ENCODE measurements at places on chromosomes 1 and 21. TPM values are rescaled to one million over a fixed set of nuclear protein-coding genes. Genes with fewer than 3 reads are reported as not detected.

- DNase-seq: no peak
These were observed 78.9 kb downstream of the CD247 start for GRCh38 chr1:167439301-167439988.

DNA sequence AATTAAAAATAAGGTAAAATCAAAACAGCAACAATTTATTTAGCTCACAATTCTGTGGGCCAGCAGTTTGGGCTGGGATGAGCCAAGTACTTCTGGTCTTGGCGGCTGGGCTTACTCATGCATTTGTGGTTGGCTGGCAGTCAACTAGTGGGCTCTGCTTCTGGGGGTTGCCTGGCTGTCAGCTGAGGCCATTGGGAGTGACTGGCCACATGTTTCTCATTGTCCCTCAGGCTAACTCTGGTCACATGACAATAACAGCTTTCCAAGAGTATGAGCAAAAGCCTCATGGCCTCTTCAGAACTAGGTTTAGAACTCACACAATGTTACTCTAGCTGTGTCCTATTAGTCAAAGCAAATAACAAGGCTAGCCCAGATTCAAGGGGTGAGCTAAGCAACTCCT is 15.6 kb upstream of the CHIA start:
- no peak for DNase-seq

The BCL2L15 gene
- total RNA-seq: 0.25 TPM

The SELL gene
- total RNA-seq: 5.5 TPM

DNA sequence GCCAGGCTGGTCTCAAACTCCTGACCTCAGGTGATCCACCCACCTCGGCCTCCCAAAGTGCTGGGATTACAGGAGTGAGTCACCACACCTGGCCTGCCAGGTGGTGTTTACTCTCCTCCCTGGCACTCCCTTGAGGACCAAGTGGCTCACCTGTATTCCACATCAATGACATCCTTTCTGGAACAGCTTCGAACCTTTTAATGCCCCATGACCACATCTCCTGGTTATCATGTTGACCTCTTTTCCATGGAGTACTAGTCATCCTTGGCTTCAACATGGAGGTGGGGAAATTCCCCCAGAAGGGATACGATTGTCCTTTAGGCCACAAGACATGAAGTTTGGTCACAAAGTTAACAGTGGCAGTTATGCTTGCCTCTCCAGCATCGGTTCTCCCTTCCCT is 66.9 kb downstream of the CDC7 start:
- no peak for DNase-seq

DNA sequence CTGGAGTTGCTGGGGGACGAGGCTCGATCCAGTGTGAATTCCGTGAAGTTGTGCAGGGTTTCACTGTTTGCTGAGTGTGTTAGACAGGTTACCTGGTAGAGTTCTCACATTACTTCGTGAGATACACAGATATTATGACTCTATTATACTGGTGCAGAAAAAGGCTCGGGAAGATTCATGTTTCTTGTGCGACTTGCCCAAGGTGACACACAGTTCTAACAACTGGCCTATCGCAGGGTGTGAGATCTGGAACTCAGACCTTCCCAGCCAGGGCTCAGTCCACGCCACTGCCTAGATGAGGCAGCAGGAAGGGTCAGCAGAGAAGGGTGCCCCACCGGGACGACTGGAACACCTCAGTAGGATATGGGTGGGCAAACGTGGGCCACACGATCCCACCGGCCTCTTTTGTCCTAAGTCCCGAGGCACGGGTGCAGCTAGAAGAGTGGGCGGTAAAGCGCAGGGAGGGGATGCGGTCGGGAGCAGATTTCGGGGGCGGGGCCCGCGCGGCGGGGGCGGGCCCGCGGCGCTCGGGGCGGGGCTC is 296 bp upstream of the RNPEP start:
- DNase-seq: peak; percentile 50

The GART gene
- 208 TPM for total RNA-seq

The KIF17 gene
- 2.6 TPM for total RNA-seq

The COL24A1 gene
- total RNA-seq: 0.38 TPM

GRCh38 chr1:248155927-248156326 is 11.0 kb downstream of the OR2M5 start:
- DNase-seq: no peak

- no peak for DNase-seq
These were observed 228.6 kb downstream of the TTLL7 start for GRCh38 chr1:83770319-83770661.

- DNase-seq: no peak
These were observed 3.6 kb downstream of the MEGF6 start for GRCh38 chr1:3607703-3608065.

DNA sequence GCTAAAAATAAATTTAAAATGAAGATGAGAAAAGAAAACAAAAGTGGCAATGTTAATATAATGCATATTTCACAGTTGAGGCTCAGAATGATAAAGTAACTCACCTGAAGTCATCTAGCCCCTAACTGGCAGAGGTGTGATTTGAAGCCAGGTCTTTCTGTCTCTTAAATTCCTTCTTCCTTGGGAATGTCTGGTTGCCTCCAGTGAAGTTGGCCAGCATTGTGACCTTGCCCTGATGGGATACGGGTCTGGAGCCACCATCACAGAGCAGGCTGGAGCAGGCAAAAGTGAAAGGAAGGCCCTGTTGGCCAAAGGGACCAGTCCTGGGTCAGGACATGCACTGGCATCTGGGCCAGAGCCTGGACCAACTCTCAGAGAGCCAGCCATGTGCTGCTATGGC is 111.7 kb downstream of the EPHB2 start:
- no peak for DNase-seq

- no peak for DNase-seq
These were observed 7.0 kb downstream of the HSPG2 start for GRCh38 chr1:21930080-21930571.

DNA sequence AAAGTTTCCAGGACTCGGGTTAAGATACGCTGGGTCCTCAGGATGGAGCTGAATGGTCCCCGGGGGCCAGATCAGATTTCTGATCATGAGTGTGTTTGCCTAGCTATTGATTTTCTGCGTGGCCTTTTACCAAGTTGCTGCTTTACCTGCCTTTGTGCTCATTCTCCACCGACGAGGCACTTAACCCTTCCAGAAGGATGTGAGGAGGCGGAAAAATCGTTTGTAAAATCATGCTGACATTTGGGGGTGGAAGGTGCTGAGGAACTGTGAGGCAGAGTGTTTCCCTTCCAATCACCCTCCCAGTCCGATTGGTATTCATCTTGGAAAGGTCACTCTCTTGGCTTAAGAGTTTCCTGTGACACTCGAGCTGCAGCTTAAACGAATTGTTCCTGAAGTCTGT is 337.1 kb upstream of the KAZN start:
- no peak for DNase-seq

- DNase-seq: no peak
These were observed 48.1 kb upstream of the B3GALT2 start for GRCh38 chr1:193234530-193234929.

DNA sequence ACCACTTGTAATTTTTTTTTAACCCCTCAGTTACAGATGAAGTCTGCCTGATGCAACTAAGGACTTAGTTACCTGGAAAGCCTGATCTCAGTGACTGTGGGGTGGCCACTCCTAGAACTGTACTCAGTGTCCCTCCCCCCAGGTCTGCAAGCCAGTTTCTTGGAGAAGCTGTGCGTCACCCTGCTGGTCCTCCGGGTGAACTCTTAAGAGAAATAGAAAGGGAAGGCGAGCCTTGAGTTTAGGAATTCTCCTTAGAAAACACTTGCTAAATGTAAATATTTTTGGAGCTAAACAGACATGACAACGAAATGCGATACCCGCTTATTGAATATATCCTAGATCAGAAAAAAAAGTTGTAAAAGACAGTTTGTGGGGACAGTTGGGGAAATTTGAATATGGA is 730 bp downstream of the SLC16A4 start:
- DNase-seq: no peak

DNA sequence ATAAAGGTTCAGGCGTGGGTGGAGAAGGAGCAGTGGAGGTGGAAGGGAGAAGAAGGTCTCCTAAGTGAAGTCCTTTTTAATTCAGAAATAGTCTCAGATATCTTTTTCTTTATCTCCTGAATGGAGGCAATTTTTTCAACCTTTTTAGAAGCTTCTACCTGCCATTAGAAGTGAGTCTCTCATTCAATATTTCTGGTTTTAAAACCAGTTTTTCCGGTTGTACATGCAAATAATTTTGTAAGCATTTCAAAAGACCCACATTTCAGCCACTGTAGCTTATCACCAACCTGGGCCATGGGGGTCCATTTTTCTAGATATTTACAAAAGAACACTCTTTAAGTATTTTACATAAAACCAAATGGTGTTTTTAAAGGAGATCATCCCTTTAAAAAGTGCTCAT is 1280.2 kb downstream of the NCAM2 start:
- DNase-seq: no peak

The CNR2 gene
- total RNA-seq: not detected

DNA sequence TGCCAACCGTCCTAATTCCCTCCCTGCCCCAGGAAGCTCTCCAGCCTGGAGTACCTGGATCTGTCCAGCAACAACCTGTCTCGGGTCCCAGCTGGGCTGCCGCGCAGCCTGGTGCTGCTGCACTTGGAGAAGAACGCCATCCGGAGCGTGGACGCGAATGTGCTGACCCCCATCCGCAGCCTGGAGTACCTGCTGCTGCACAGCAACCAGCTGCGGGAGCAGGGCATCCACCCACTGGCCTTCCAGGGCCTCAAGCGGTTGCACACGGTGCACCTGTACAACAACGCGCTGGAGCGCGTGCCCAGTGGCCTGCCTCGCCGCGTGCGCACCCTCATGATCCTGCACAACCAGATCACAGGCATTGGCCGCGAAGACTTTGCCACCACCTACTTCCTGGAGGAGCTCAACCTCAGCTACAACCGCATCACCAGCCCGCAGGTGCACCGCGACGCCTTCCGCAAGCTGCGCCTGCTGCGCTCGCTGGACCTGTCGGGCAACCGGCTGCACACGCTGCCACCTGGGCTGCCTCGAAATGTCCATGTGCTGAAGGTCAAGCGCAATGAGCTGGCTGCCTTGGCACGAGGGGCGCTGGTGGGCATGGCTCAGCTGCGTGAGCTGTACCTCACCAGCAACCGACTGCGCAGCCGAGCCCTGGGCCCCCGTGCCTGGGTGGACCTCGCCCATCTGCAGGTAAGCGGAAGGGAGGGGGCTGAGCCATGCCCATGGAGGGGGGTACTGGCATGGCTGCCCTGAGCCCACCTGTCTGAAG is 16.5 kb downstream of the PODN start:
- no peak for DNase-seq

The SPRR2E gene
- total RNA-seq: not detected

The GUCA2B gene
- total RNA-seq: not detected

- DNase-seq: no peak
These were observed 40.1 kb downstream of the LAMC1 start for GRCh38 chr1:183063349-183063748.

DNA sequence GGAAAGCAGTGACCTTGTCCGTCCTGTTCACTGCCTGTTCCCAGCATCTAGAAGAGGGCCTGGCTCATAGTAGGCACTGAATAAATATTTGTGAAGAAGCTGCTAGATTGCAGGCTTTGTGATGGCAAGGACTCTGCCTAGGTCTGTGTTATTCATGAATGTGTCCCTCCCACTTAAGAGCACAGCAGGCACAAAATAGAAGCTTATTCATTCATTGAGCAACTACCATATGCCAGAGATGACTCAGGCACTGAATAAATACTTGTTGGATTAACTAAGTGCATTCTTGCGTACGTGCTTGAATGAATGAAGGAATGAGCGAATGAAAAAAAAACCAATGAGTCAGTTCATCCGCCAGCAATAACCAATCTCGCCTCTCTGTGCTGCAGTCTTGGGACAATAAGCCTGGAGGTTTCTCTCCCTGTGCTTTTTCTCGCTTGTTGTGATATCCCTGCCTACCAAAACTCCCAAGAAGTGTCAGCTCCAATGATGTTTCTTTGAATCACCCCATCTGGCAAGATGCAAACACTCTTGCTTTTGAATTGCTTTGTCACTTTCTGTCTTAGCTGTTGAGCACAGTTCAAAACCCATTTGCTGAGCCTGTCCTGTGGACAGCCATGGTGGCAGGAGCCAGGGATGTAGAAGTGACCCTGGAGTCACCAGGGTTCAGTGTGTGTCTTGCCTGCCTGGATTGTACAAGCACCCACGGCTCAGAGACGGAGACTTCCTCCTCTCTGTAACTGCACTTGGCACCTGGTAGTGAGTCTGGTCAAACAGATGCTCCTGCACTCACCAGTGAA is 143.9 kb downstream of the KAZN start:
- DNase-seq: no peak

GRCh38 chr1:116868385-116868784 is 41.3 kb upstream of the PTGFRN start:
- DNase-seq: no peak

The SUSD4 gene
- total RNA-seq: 1.4 TPM

The BMP8B gene
- 2.0 TPM for total RNA-seq

DNA sequence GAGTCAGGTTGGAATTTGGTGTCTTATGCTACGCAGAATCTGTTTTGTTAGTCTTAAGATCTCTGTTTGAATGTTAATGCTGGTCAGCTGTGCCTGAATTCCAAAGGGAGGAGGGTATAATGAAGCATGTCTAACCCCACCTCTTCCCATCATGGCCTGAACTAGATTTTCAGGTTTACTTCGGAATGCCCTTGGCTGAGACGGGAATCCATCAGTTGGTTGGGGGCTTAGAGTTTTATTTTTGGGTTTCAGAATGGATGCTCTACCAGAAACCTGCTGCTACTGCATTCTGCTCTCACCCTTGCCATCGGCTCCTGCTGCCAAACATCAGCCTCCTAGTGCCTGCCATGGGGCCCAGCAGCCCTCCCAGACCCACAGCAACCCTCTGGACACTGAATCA is 24.1 kb upstream of the ETV3 start:
- DNase-seq: no peak
